ENCODE measurements at places on chromosomes 5 and 9. TPM values are rescaled to one million over a fixed set of nuclear protein-coding genes. Genes with fewer than 3 reads are reported as not detected.

Gene ITGA1
- total RNA-seq = 1.0 TPM

Gene SLC25A2
- not detected for total RNA-seq

Gene CTXN3
- total RNA-seq = not detected

Gene LRRTM2
- total RNA-seq = not detected

Gene TUSC1
- total RNA-seq = 7.1 TPM

Gene GZMA
- total RNA-seq = not detected

Gene SLC9A3
- total RNA-seq = 2.4 TPM

Gene SLC46A2
- not detected for total RNA-seq

Gene ELOVL7
- total RNA-seq = 14.3 TPM

Gene CXCL14
- 0.16 TPM for total RNA-seq

Gene FRMD3
- 2.9 TPM for total RNA-seq

Gene PCDHB16
- 0.06 TPM for total RNA-seq

Gene CAMK2A
- total RNA-seq = 0.76 TPM

Gene TAF11L10
- not detected for total RNA-seq

Gene IL9
- not detected for total RNA-seq

Gene PGM5
- total RNA-seq = not detected

Gene PCDHB7
- total RNA-seq = not detected

Gene SOHLH1
- not detected for total RNA-seq

Gene ESM1
- total RNA-seq = not detected

Gene TTC16
- not detected for total RNA-seq

Gene IL7R
- total RNA-seq = 0.46 TPM

Gene GDF9
- total RNA-seq = 0.26 TPM

Gene CFAP157
- total RNA-seq = 0.06 TPM

Gene DOCK8
- total RNA-seq = 0.23 TPM

Gene CNOT6
- total RNA-seq = 19.0 TPM

Gene ALDH1A1
- 5,173 TPM for total RNA-seq

Gene DOCK2
- total RNA-seq = 2.3 TPM

Gene TMEM38B
- 17.3 TPM for total RNA-seq

Gene ADRB2
- 0.79 TPM for total RNA-seq

Gene SAXO1
- not detected for total RNA-seq

Gene PTRH1
- 18.9 TPM for total RNA-seq

Gene TNC
- 0.68 TPM for total RNA-seq

Gene GPR150
- total RNA-seq = 0.18 TPM

Gene ZBTB6
- total RNA-seq = 5.4 TPM

Gene PCDHA9
- not detected for total RNA-seq

Gene LRRC19
- total RNA-seq = not detected

Gene FAM78A
- total RNA-seq = 0.32 TPM

Gene CDC25C
- total RNA-seq = 10.1 TPM

Gene SPATA6L
- total RNA-seq = 2.4 TPM

Gene IFNA2
- not detected for total RNA-seq

Gene TLR4
- total RNA-seq = 0.18 TPM

Gene OGN
- not detected for total RNA-seq

Gene C9orf50
- not detected for total RNA-seq

Gene CSF1R
- 0.22 TPM for total RNA-seq

Gene GFI1B
- total RNA-seq = not detected

Gene FAM200C
- total RNA-seq = 1.9 TPM

Gene SPOCK1
- 14.2 TPM for total RNA-seq

Gene TAS2R1
- total RNA-seq = not detected

Gene KCNV2
- total RNA-seq = not detected

Gene BARHL1
- not detected for total RNA-seq

Gene CCDC192
- not detected for total RNA-seq

Gene C5orf34
- total RNA-seq = 5.2 TPM

Gene FGD3
- 0.16 TPM for total RNA-seq

Gene PLEKHG4B
- total RNA-seq = 1.1 TPM

Gene FBP2
- total RNA-seq = not detected

Gene CCNH
- total RNA-seq = 39.8 TPM

All from A549 treated with CORT108297 at 1 μM for 4 hours (cell line).